ENCODE measurements at places on chromosomes 2 and 18. TPM values are rescaled to one million over a fixed set of nuclear protein-coding genes. Genes with fewer than 3 reads are reported as not detected.

- DNase-seq: no peak
These were observed 5.4 kb downstream of the GCC2 start for GRCh38 chr2:108454440-108454839.

The STK17B gene
- 10.9 TPM for polyA plus RNA-seq

The RNU2-63P gene
- polyA plus RNA-seq: not detected

DNA sequence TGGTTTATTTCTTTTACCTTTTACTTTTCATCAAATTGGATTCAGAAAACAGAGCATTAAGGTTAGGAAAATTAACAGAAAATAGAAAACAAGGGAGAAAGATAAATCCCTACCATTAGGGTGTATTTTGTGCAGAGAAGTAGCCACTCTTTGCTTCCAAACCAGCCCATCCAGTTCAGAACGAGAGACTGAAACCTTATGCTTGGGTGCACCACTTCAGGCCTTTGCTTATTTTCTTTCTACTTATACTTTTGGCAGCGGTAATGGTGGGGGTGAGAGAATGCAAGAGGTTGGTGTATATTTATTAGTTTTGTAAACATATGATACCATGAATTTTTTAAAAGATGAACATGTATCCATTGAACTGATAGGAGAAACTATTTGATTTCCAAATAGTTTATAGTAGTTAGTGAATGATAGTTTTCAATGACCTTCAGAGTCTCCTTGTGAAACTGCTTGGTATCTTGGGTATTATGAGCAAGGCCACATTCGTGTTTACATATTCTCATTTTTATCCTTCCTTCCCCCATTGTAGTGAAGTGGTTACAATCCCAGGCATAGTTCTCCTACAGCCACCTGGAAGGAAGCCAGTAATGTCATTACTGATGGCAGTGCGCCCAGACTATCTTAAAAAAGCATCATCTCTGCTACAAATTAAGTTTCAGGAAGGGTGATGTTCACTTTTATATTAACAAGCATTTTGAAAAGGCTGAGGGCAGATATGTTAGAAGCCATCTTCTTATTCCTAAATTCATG lies 60.8 kb downstream of the MFSD6 start:
- DNase-seq: peak; percentile 71

The CXCR1 gene
- polyA plus RNA-seq: not detected

- no peak for DNase-seq
These were observed 530.7 kb downstream of the TMEM182 start for GRCh38 chr2:103292573-103292972.

- no peak for DNase-seq
These were observed 20.3 kb downstream of the SLC8A1 start for GRCh38 chr2:40431600-40431955.

The DOK6 gene
- 17.1 TPM for polyA plus RNA-seq

The TPO gene
- polyA plus RNA-seq: 0.06 TPM

DNA sequence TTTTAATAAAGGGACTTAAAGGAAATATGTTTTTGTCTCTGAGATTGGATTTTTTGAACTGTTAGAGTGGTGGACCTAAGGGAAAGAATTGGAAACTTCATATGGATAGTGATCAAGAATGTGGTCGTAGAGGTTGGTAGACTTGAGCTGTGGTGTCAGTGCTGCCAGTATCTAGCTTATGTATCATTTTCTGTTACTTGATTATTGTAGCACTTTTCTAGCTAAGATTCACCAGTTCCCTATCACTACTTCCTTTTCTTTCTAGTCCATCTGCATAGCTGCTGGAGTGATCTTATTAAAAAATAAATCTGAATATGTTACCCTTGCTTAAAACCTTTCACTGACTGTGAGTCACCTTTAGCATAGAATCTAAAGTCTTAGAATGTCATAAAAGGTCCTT lies 6.0 kb downstream of the ACVR2A start:
- no peak for DNase-seq

GRCh38 chr2:12686708-12687283 lies 29.9 kb upstream of the TRIB2 start:
- DNase-seq: no peak

The SRD5A2 gene
- 0.08 TPM for polyA plus RNA-seq

DNA sequence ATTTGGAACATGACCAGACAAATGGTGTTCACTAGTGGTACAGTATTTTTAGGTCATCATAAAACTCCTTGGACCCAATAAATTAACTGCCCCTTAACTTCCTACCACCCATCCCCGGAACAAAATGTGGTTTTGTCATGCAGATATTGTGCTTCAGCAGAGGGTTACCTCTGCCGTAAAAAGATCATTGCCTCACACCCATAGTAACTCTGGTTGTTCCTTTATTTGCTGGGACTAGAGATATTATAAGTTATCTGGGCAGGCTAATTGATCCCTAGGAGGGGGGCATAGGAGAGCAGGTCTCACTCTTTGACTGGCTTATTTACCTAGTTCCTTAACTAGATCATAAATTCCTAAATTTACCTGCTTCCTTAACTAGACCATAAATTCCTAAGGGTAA lies 1343.9 kb upstream of the CHAC2 start:
- no peak for DNase-seq

The UGT1A5 gene
- not detected for polyA plus RNA-seq

DNA sequence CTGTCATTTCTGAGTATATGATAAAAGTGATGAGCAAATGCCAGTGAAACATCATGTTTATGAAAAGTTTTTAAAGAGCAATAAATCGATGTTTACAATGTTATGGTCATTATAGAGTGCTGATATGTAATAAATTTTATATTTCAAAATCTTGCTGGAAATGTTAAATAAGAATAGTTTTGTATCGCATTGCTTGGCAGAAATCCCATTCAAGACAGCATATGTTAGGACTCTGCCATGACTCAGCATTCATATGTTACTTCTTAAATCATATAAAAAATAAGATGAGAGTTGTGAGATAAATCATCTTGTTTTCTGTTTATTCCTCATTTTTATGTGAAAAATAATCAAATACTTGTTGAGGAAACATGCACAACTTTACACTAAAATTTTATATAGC lies 949.9 kb upstream of the NRXN1 start:
- no peak for DNase-seq

The TEKT4 gene
- polyA plus RNA-seq: 0.06 TPM

GRCh38 chr2:26466662-26467310 lies 11.1 kb downstream of the OTOF start:
- no peak for DNase-seq

- no peak for DNase-seq
These were observed 81.4 kb downstream of the ADCYAP1 start for GRCh38 chr18:986051-986450.

DNA sequence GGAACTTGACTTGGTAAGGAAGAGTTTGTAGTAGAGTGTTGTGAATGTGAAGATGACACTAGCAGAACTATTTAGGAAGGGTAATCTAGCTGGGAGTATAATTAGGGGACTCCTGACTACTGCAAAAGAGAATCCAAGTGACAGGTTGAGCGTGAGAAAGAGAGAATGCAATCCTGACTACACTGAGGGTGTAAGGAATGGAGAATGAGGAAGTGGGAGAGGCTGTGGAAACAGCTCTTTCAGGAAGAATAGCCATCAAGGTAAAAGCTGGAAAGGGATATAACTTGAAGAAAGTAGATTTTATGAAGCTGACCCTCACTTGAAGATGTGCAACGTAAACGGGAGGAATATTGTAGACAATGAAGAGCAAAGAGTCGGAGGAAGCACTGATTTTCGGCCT lies 41.1 kb upstream of the TTN start:
- no peak for DNase-seq

DNA sequence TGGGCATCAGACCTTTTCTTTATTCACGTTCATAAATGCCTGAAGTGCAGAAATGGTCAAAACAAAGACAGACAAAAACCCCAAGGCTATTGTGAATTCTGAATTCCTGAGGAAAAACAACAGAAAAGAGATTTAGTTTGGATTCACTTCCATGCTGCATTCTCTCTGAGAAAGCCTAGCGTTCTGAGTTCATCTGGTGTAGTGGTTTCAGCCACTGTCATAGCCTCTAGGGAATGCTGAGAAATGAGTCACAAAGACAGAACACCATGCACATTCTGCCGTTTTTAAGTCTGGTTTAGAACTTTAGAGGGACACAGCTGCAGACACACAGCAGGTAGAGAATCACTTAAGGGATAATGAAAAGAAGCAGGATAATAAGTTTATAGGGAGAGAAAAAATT lies 93.8 kb downstream of the LRP1B start:
- DNase-seq: no peak

DNA sequence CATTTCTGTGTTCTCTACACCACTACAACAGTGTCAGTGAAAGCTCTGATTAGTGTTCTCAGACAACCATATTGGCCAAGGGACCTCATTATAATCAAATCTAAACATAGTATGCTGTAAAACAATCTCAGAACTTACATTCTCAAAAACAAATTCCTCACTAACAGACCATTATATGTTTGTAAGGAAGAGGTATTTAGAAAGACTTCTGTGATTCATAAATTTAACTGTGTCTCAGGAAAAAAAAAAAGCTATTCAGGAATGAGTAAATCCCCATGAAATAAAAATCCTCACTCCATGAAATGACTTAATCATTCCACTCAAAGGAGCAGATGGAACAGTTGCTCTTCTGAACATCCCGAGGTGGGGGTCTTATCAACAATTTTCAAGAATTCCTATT lies 413.0 kb downstream of the CDH2 start:
- DNase-seq: no peak

DNA sequence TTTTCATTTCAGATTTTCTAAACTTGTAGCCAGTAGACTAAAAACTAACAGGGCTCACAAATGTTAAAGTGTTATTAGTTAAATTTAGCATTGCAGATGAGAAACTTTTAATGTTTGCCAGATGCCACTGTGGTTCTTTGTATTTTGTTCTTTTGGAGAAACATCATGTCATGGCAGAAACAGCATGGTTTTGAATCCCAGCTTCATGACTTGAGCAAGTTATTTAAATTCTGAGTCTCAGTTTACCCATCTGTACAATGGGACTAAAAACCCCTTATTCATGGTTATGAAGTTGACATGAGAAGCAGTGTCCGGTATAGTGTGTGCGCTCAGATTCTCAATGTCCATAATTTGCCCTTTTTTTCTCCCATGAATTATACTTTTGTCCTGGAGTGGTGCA lies 56.5 kb downstream of the MAPRE2 start:
- DNase-seq: no peak

DNA sequence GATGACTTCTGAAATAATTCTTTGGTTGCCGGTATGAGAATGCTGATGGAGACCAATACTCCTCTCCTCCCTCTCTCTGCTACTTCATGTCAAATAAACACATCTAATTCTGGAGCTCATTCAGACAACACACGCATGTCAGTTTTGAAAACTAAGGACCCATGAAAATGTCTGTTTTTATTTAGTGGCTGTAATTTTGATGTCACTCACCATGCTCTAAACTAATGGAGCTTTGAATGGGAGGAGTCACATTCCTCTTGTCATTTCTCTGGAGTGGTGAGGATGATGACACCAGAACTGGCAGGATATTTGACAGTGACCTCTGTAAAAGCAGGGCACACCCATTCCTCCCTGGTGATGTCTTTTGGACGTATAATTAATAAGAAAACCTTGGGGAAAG lies 163.0 kb downstream of the PHLPP1 start:
- no peak for DNase-seq

The ATOH8 gene
- 14.8 TPM for polyA plus RNA-seq

The YPEL5 gene
- polyA plus RNA-seq: 122 TPM

DNA sequence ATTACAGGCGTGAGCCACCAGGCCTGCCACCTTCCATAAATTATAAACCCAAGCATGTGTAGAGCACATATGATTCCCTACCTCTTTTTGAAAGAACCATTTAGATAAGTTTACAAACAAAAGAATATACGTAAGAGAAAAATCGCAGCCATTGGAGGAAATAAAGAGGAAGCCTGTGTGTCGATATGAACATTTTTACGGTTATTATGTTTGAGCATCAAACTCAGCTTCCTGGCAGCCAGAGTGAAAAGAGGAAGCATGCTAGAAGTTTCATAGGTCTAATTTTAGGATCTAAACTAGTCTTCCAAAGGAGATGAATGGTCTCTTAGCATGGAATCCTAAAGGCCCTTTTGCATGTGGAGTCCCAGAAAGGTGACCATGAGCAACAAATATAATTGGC lies 104.3 kb downstream of the PLB1 start:
- DNase-seq: no peak
